ENCODE measurements at places on chromosomes 7 and 10. TPM values are rescaled to one million over a fixed set of nuclear protein-coding genes. Genes with fewer than 3 reads are reported as not detected.

The TSPAN15 gene
- total RNA-seq: 175 TPM

The UTF1 gene
- not detected for total RNA-seq

The HK1 gene
- 142 TPM for total RNA-seq

The SLC26A3 gene
- total RNA-seq: not detected

The TMEM130 gene
- not detected for total RNA-seq

The FXYD4 gene
- total RNA-seq: not detected
